CD4-positive, alpha-beta T cell treated with Interferon gamma for 1 hour (primary cell): ENCODE measurements at places on chromosomes 13 and 19.

DNA sequence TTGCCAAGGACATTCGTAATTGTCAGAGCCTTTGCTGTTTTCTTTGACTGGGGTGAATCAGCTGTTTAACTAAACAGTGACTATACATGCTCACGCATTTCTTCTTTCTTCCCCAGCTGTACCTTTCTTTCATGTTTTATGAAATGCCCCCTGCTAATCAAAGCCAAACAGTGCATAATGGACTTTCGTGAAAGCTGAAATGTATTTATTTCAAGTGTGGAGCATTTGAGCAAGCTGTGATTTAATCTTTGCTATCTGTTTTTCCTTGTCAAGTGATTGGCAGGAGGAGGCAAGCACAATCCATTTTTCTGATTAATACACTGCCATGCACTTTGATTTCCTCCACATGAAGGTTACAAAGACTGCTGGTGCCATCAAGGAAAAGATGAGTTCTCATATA lies 831.7 kb upstream of the SPRY2 start:
- DNase-seq: no peak

- DNase-seq: peak; percentile 59
Measured at GRCh38 chr13:50626101-50626547, 217.4 kb downstream of the DLEU7 start.

GRCh38 chr19:32570081-32570785 lies 10.8 kb upstream of the PDCD5 start:
- DNase-seq: peak; percentile 34

DNA sequence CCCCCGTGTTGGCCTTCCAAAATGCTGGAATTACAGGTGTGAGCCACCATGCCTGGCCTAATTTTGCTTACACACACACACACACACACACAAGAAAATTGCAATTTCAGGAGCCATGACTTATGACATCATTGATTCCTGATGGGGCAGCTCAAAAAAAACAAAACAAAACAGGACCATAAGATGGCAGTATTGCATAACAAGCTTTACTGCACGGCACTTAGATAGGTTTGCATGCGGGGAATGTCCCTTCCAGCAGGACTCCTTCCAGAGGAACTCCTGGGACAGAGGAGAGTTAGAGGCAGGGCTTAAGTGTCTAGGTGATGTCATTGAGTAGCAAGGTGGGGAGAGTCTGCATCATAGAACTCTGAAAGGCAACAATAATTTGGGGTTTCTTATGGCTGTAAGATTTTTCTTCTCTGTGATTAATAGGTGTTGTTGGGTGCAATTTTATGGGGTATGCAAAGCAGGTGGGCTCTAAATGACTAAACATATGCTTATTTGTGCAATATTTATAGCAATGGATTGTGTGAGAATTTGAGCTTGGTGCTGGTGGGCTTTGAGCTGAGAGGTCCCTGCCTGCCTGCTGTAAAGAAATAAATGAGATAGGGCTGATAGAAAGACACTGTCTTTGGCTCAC lies 9.0 kb upstream of the ACSBG2 start:
- DNase-seq: no peak

GRCh38 chr19:3524078-3524842 lies 14.7 kb upstream of the TEKTIP1 start:
- DNase-seq: no peak
